ENCODE measurements at places on chromosomes 7 and 10.
A peak's percentile ranks its signal among the peaks of the same experiment; 100 is the strongest.

DNA sequence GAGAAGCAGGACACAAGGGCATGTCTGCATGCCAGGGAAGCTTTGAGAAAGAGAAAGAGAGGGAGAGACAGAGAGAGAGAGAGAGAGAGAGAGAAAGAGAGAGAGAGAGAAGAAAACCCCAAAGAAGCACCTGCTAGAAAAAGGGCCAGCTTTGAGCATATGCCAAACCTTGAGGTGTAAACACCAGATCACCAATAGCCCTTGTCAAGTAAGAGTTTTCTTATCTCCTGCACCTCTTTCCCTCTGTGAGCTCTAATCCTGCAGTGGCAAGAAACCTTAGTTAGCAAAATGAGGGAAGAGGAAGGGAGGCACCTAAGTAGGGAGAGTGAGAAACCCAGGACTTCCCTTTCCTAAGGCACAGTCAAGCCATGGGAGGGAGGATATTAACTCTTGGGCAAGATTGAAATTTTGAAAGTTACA is 11.3 kb upstream of the TRDMT1 start:
- DNase-seq = no peak

DNA sequence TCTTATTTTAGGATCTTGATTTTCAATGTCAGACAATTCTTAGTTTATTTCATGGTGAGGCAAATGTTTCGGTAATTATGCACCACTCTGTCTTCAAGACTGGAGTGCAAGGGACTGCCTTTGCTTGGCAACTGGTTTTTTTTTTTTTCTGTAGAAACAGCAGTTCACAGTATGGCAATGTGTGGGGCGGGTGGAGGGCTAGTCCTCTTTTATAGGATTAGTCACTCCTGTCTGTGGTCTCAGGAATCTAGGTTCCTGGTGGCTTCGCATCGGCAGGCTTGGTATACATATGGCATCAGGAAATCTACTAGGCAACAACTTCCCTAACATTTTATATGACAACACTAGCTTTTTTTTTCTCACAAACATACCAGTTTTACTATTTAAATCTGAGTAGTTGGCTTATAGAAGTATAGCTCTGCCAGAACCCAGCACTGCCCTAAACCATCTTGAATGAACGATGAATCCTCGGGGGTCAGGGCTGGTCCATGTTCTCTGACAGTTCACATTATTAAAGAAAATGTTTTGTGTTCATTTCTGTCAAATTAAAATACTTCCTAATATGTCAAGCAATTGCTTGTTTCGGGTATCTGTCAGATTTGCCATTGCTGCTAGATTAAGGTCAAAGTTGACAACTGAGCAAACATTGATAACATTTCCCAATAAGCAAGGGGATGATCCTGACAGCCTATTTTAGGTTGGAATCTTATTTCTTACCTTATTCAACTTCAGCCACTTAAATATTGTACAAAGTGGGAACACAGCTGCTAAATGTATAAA is 289.7 kb upstream of the VSTM2A start:
- no peak for DNase-seq

GRCh38 chr7:114086914-114087652 is 168.3 kb upstream of the PPP1R3A start:
- peak; percentile 53 for DNase-seq

DNA sequence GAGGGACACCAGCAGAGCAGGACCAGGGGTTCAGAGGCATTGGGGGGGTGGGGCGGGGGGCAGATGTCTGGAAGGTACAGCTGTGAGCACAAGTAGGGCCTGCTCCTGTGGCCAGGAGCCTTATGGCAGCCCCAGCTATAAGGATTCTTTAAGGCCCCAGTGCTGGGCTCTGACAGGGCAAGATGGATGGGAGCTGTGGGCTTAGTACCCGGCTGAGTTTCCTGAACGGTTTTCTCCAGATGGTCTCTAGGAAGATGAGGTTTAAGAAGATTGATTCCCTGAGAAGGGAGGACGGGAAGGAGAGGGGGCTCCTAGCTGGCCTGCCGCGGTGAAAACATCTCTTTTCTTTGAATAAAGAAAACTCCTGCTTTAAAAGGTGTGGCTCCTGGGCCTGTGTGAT is 30.1 kb upstream of the COMTD1 start:
- DNase-seq = no peak

DNA sequence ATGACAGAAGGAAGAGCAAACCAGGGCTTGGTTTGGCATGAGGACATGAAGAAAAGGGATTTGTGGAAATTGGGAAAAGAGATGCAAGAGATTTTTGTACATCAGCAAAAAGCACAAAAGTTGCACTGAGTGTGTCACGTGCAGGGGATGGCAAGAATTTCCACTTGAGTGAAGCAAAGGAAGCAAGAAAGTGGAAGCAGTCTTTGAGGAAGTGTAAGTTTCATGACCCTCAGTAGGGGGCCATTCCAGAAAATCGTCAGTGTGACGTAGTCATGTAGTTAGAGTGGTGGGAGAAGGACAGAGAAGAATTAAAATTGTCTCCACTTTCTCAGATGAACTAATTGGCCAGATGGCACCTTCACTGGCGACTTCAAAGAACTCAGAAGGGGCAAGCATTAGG is 123.3 kb upstream of the FZD1 start:
- DNase-seq = no peak

DNA sequence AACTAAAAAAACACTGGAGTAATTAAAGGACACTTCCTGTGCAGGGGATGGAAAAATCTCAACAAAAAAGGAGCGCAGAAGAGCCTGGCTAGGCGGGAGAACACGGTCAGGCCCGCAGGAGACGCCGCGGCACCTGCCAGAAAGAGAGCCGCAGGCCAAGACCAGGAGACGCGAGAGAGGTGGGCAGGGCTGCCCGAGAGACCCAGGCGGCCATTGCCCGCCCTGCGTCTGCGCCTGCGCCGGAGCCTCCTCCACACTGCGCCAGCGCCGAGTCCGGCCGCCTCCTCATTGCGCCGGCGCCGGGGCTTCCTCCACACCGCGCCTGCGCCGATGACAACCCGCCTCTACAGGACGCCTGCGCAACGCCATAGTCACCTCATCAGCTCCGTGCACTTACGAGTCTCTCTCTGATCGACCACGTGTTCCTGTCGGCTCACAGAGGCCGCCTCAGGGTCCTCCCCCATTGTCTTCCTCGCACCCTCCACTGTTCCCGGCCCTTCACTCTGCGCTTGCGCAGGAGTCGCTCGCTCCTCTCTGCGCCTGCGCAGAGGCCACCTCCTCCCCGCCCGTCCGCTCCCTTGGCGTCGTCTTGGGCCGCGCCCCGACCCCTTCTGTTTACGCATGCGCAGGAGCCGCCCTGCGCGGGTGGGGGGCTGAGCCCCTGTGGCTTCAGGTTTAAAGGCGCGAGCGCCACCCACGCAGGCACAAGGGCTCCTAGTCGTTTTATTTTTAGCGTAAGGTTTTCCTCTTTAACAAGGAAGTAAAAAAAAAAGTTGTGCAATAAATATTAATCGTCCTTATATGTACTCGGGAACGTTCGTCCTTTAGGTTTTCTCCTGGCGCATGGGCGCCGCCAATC is 43.2 kb upstream of the FAM20C start:
- DNase-seq = peak; percentile 98

- no peak for DNase-seq
Measured at GRCh38 chr10:35872671-35873070, 230.6 kb upstream of the FZD8 start.

- DNase-seq = no peak
Measured at GRCh38 chr10:125037145-125037877, 95.4 kb downstream of the ZRANB1 start.

DNA sequence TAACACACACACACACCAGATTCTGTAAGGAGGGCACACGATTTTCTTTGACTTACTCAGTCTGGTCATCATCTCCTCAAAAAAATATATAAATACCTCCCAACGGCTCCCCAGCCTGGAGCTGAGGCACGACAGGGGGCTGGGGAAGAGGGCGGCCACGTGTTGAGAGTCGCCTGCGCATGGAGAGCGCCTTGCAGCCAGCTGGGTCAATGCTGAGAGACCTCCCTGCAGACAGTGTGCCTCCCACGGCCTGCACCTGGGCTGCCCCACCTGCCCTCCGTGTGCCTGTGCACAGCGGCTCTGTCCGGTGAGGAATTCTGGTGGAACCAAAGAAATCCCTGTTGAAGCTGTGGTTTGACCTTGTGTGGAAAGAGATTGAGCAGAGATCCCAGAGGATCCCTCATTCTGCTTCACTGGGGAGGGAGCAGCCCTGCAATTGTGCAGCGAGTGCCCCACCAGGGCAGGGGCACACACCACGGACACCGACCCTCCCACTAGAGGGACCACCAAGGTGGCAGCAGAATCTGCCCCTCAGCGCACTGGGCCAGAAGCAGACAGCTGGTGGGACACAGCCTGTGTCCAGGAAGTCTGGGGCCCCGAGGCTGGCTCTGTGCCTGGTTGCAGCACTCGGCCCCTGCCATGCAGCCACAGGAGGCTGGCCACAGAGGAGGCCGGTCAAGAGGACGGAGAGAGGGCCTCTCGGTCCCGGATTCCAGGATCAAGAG is 150.5 kb upstream of the PPP2R2D start:
- DNase-seq = no peak

- no peak for DNase-seq
Measured at GRCh38 chr10:62306663-62307062, 38.0 kb upstream of the RTKN2 start.

GRCh38 chr7:156401617-156402016 is 239.0 kb upstream of the RNF32 start:
- no peak for DNase-seq
